Mesothelial cell of epicardium (in vitro differentiated cells): ENCODE measurements at places on chromosomes 4 and X.

GRCh38 chr4:133149932-133150471, 908 bp downstream of the PCDH10 start:
- peaks cover 69% of the 10 kb centered on the region for H3K4me1 ChIP-seq
- H3K27me3 ChIP-seq, result peaks cover 57% of the 10 kb centered on the region
- no peaks in the 10 kb centered on the region for H3K36me3 ChIP-seq
- no peak for DNase-seq

GRCh38 chrX:124902953-124903352, 416.7 kb upstream of the TEX13C start:
- H3K27me3 ChIP-seq, result no peaks in the 10 kb centered on the region
- H3K27ac ChIP-seq, result no peak overlapping the region
- no peaks in the 10 kb centered on the region for H3K4me1 ChIP-seq
- no peaks in the 10 kb centered on the region for H3K36me3 ChIP-seq
- no peak for DNase-seq
- H3K4me3 ChIP-seq, result no peak overlapping the region

- H3K4me1 ChIP-seq, result peaks cover 12% of the 10 kb centered on the region
- H3K27ac ChIP-seq, result no peak overlapping the region
- no peak overlapping the region for H3K4me3 ChIP-seq
- DNase-seq, result no peak
- H3K27me3 ChIP-seq, result no peaks in the 10 kb centered on the region
These were observed 105.0 kb upstream of the NR0B1 start for GRCh38 chrX:30414144-30414543.

- H3K36me3 ChIP-seq, result no peaks in the 10 kb centered on the region
- no peak overlapping the region for H3K27ac ChIP-seq
- no peak for DNase-seq
- peaks cover 5% of the 10 kb centered on the region for H3K27me3 ChIP-seq
These were observed 289.0 kb downstream of the C4orf33 start for GRCh38 chr4:129384974-129385373.

- no peaks in the 10 kb centered on the region for H3K27me3 ChIP-seq
- no peaks in the 10 kb centered on the region for H3K36me3 ChIP-seq
- no peak overlapping the region for H3K27ac ChIP-seq
- no peak for DNase-seq
- H3K4me3 ChIP-seq, result no peak overlapping the region
- peaks cover 21% of the 10 kb centered on the region for H3K4me1 ChIP-seq
These were observed 168.7 kb upstream of the GALNTL6 start for GRCh38 chr4:171644430-171645057.

DNA sequence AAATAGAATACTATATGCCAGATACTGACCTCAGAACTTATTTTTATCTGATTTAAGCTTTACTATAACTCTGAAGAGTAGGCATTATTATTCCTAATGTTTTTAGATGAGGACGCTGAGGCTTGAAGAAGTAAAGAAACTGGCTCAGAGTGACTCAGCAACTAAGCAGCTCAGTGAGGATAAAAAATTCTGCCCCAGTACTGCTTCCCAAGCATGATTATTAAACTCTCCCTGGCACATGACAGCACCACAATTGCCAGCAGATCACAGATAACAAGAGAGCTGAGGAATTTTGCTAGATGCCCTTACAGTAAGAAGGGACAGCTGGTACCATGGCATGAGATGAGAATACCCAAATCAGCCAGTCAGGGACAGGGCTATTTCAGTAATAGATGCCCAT, 219.4 kb downstream of the NKX6-1 start:
- no peak for DNase-seq
- H3K27me3 ChIP-seq, result no peaks in the 10 kb centered on the region
- no peaks in the 10 kb centered on the region for H3K4me1 ChIP-seq
- H3K4me3 ChIP-seq, result no peak overlapping the region

DNA sequence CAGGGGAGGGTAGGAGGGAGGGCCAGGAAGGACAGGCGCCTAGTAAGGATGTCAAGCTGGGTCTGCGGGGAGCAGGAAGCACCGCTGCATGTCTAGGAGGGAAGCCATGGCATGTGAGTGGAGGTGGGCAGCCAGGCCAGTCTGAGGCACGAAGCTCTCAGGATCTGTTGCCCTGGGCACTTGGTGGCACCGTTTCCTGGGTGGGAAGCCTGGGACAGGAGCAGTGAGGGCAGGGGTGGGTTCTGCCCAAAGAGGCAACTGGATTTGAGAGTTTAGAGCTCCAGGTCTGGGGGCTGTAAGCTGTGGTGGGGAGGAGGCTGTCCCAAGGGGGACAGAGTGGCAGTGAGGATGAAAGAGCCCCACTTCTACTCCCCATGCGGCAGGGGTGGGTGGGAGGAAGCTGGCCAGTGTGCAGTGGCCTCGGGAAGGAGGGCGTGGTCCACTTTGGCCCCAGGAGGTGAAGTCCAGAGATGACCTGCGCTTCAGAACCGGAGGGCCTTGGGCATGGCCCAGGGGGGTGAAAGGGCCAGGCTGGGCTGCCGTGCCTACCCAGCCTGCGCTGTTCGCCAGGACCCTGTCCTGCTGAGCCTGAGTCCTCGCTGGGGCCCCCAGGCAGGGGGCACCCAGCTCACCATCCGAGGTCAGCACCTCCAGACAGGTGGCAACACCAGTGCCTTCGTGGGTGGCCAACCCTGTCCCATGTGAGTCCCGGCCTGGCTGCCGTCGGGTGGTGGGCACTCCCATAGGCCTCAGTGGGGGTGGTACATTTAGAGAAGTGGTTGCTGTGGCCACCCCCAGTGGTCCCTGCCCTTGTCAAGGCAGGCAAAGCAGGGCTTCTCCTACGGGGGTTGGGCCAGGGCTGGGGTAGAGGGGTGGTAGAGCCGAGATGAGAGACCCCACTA, 8.3 kb upstream of the SRPK3 start:
- no peaks in the 10 kb centered on the region for H3K36me3 ChIP-seq
- H3K27me3 ChIP-seq, result no peaks in the 10 kb centered on the region
- H3K27ac ChIP-seq, result no peak overlapping the region
- no peak overlapping the region for H3K4me3 ChIP-seq
- H3K4me1 ChIP-seq, result no peaks in the 10 kb centered on the region

- H3K27ac ChIP-seq, result no peak overlapping the region
- no peak overlapping the region for H3K4me3 ChIP-seq
- H3K36me3 ChIP-seq, result no peaks in the 10 kb centered on the region
- H3K27me3 ChIP-seq, result no peaks in the 10 kb centered on the region
- H3K4me1 ChIP-seq, result peaks cover 17% of the 10 kb centered on the region
- no peak for DNase-seq
These were observed 3.3 kb downstream of the CSN1S1 start for GRCh38 chr4:69934150-69934549.

DNA sequence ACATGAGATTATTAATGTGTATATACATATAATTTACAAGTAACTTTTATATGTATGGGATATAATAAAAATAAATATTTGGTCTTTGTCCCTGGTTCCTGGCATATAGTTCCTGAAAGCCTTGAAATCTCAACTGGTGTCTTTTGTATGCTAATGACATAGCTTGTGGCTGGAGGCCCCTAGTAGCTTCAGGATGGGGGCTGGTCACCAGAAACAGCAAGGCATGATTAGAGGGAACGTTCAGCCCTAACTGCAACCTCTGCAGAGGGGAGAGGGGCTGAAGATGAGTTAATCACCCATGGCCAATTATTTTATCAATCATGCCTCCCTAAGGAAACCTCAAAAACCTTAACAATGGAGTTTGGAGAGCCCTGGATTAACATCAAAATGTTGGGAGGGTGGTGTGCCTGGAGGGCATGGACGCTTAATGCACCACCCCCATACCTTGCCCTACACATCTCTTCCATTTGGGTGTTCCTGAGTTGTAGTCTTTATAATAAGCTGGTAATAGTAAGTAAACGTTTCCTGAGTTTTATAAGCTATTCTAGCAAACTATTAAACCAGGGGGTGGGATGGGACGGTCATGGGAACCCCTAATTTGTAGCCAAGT, 21.3 kb downstream of the PIN4 start:
- no peak overlapping the region for H3K4me3 ChIP-seq
- no peak for DNase-seq
- H3K27me3 ChIP-seq, result no peaks in the 10 kb centered on the region
- H3K4me1 ChIP-seq, result no peaks in the 10 kb centered on the region
- peaks cover 26% of the 10 kb centered on the region for H3K36me3 ChIP-seq

DNA sequence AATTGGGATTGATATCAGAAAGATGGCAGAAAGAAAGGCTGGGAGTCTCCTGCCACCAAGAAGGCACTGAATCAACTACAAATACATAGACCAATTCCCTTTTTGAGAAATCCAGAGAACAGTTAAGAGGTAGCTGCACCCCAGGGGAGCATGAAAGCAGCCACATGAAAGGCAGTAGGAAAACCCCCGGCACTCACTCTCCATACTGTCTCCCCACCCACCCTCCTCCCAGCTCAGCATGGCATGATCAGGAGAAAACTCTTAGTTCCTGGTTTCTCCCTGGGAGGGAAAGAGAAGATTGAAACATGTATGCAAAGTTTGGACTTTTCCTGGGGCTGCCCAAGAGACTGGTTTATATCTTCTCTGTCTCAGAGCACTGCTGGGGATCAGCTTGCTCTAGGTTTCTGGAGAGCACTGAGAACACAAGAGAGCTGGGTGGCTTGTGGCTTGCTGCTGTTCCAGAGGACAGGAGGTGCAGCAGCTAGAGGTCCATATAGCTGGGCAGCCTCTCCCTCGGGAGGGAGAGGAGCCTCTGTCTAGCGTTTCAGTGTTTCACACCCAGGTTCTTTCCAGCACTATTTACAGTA, 305.7 kb downstream of the PDGFC start:
- no peak for DNase-seq
- H3K4me3 ChIP-seq, result no peak overlapping the region
- no peak overlapping the region for H3K27ac ChIP-seq
- no peaks in the 10 kb centered on the region for H3K36me3 ChIP-seq
- H3K27me3 ChIP-seq, result no peaks in the 10 kb centered on the region

DNA sequence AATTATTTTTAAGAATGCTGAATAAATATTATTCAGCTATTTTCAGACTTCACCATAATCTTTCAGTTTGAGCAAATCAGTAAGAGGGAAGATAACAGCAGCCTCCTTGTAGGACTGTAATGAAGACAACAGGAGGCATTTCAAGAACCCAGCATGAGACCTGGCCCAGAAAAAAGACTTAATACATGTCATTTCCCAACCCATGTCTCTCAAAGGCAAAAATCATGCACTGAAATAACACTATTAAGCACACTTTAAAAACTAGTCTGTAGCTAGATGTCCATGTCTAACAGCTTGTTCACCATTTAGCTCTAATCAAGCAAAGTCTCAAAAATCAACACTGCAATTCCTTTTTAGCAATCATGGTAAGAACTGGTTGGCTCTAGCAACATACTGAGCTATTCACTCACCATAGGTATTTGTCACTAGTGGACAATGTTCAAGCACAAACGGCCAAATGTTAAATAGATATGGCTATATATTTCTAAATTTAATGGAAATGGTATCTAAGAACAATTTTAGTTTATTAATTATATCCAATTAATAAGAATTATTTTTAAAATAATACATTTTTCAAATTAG, 109.9 kb downstream of the WDFY3 start:
- peaks cover 13% of the 10 kb centered on the region for H3K4me1 ChIP-seq
- no peak overlapping the region for H3K27ac ChIP-seq
- no peak for DNase-seq
- H3K36me3 ChIP-seq, result peaks cover 25% of the 10 kb centered on the region
- no peak overlapping the region for H3K4me3 ChIP-seq
- H3K27me3 ChIP-seq, result no peaks in the 10 kb centered on the region

DNA sequence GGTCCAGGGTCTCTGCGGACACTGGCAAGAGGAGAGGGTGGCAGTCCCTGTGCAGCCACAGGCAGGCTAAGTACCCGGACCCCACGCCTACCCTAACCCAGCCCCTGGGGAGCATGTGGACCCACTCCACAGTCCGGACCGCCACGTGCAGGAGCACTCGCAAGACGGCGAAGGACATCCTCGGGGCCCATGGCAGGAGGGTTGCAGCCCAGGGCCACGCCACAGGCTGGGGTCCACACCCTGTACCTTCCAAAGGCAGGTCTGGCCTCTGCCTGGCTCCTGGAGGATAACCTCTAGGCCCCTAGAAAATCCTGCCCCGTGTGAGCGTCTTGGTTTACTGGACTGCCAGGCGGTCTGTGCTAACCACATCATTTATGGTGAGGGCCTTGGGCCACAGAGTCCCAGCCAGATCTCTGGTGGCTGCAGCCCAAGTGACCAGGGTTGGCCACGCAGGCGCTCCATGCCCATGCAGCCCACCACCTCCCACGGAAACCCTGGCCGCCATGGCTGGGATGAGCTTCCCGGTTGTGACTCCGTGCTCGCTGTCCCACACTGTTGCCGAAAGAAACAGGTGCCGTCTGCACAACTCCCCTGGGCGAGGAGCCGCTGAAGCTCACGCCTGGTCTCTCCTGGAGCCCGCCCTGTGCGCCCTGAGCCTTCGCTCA, 10.0 kb downstream of the CCNQ start:
- no peak overlapping the region for H3K27ac ChIP-seq
- H3K27me3 ChIP-seq, result no peaks in the 10 kb centered on the region

- peaks cover 2% of the 10 kb centered on the region for H3K36me3 ChIP-seq
- no peak overlapping the region for H3K4me3 ChIP-seq
- H3K27me3 ChIP-seq, result no peaks in the 10 kb centered on the region
- no peak overlapping the region for H3K27ac ChIP-seq
These were observed 76.4 kb downstream of the CLCN4 start for GRCh38 chrX:10233173-10233572.
